ENCODE measurements at places on chromosomes 3 and 15.

DNA sequence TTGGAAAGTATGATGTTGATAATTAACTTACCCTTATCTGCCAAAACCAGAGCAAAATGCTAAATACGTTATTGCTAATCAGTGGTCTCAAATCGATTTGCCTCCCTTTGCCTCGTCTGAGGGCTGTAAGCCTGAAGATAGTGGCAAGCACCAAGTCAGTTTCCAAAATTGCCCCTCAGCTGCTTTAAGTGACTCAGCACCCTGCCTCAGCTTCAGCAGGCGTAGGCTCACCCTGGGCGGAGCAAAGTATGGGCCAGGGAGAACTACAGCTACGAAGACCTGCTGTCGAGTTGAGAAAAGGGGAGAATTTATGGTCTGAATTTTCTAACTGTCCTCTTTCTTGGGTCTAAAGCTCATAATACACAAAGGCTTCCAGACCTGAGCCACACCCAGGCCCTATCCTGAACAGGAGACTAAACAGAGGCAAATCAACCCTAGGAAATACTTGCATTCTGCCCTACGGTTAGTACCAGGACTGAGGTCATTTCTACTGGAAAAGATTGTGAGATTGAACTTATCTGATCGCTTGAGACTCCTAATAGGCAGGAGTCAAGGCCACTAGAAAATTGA lies 59.7 kb downstream of the DCUN1D1 start:
- DNase-seq: no peak

DNA sequence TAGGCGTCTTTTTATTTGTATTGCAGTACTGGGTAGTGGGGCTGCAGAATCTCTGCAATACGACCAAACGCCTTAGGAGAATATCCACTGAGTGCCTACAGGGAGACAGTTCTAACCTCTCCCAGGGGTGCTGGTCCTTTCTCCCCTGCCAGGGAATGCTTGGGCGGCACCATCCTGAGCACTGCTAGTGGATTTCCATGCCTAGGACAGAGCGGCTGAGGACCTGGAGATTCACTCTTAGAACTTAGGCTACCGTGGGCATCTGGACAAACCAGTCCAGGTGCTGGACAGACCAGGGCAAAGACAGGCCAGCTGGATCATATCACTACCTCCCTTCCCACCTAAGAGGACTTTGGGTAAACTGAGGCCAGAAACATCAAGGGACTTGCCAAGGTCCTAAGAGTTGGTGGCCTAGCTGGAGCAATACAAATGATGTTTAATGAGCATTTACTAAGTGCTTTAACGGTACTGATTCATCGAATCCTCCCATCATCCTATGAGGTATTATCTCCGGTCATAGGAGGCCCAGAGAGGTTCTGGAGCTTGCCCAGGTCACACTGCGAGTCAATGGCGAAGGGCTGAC lies 902 bp downstream of the TMEM44 start:
- DNase-seq: no peak

GRCh38 chr15:57098896-57099295 lies 180.5 kb downstream of the TCF12 start:
- no peak for DNase-seq

DNA sequence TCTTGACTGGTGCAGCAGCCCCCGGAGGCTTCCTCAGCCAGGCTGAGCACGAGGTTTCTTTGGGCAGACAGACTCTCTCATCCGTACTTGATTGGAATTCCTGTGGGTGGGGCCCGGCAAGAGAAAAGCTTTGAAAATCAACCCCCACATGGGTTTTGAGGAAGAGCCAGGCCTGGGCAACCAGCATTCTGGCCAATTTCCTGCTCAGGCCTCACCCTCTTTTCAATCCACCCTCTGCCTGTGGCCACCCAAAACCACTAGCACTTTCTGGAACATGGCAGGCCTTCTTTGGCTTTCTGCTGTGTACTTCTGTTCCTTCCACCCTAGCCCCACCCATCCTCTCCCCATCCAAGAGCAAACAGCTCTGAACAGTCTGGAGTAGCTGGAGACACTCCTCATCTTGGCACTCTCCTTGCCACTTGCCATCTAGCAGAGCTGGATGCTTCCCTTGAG lies 5.9 kb downstream of the MYO5C start:
- DNase-seq: no peak

DNA sequence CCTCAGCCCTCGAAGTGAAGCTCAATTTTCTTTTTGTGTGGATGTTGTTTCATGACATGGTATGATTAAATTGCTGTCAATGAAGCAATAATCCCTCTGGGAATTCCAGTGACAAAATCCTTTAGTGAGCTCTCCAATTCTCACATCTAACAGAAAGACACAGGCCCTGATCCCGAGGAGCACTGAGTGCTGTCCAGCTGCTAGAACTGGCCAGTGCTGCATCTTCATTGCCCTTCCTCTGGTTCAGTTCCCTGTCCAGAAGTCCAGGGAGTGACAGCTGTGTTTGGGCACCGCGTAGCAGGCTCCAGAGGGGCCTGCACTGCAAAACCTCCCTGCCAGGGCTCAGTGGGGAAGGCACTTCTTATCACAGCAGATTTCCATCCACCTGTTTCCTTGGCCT lies 516.8 kb upstream of the ATP11B start:
- no peak for DNase-seq

DNA sequence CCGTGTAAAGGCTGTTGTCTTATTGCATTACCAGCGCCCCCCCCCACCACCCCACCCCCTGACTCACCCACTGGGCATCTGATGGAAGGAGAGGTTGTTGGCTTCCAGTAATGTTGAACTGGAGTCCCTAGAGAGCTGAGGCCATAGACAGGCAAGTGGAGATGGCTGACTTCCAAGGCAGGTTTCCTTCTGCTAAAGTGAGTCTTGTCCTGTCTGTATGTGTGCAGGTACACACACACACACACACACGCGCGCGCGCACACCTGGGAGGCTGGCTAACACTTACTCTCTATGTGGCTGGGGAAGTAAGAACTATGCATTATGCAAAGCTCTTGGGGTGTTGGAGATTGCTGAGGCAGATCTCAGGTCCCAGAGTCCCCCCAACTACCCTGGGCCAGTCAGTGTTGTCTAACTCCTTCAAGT lies 1.6 kb upstream of the KY start:
- no peak for DNase-seq

DNA sequence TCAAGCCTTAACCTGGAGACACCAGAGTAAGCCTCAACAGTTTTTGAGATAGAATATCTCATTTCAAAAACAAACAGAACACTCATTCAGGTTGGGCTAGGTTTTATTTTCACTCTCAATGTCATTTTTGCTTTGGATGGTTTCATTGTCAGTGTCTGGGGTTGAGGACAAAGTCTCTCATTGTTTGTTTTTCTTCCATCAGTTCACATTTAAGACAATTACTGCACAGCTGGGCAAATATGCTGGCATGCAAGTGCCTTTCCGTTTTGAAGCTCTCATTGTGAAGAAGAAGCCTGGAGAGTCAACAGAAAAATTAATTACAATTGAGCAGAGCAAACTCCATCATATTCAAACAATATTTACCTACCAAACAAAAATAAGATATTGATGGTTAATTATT lies 1050.0 kb downstream of the TBL1XR1 start:
- DNase-seq: no peak

- DNase-seq: no peak
These were observed 21.3 kb upstream of the CAV3 start for GRCh38 chr3:8712045-8712907.

DNA sequence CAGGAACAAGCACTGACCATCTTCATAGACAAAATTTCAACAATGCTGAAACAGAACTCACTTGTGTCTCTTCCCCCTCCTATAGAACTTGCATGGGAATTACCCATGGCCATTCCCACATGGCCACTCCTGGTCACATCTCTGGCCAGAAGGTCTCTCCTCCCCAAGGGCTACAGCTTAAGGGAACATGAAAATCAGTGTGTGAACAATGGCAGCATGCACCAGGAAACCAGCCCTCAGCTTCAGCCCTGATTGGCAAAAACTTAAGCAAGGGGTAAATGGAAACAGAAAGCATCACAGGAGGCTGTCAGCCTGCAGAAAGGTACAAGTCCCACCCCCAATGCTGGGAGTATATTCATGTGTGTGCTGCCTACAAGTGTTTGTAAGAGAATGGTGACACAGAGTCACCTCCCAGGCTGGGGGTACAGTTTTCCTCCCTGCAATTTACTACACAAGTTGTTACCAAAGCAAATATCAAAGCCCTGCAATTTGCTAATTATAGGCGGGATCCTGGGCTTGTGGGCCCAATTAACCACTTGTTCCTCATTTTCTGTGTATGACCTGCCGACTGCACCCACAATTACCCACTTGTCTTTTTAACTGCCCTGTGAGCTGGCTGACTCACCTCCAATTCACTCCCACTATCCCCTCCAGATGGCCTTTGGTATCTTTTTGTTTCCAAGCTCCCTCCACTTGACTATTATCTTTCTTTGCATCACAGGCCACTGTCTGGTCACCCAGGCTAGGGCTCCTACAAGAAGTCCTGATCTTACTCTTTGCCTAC lies 84.4 kb upstream of the HES1 start:
- no peak for DNase-seq

DNA sequence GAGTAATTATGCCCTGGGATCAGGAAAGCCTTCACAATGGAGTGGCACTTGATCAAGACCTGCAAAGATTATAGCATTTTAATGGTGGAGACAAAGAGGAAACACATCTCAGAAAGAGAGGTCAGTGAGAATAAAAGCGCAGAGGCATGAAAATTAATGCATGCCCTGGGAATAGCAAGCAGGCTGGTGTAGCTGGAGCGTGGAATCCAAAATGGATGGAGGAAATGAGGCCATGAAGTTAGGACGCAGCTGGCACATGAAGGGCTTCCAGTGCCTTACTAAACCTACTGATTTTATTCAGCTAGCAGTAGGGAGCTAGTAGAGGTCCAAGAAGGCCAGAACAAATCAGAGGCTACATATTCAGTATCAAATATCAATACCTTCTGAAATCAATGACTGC lies 38.1 kb downstream of the TMEM212 start:
- no peak for DNase-seq

DNA sequence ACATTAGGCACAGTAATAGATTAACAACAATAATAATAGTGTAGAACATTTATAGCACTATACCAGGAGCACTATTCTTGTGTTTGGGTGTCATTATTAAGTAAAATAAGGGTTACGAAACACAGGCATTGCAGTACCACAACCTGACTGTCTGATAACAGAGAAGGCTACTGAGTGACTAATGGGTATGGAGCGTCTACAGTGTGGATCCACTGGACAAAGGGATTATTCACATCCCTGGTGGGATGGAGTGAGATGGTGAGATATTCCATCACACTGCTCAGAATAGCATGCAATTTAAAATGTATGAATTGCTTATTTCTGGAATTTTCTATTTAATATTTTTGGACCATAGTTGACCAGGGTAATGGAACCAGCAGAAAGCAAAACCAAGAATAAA lies 18.2 kb downstream of the MINDY4B start:
- DNase-seq: no peak

GRCh38 chr15:48144889-48145288 lies 24.1 kb downstream of the SLC24A5 start:
- DNase-seq: no peak

- no peak for DNase-seq
These were observed 990.4 kb upstream of the CADM2 start for GRCh38 chr3:83968356-83968755.

DNA sequence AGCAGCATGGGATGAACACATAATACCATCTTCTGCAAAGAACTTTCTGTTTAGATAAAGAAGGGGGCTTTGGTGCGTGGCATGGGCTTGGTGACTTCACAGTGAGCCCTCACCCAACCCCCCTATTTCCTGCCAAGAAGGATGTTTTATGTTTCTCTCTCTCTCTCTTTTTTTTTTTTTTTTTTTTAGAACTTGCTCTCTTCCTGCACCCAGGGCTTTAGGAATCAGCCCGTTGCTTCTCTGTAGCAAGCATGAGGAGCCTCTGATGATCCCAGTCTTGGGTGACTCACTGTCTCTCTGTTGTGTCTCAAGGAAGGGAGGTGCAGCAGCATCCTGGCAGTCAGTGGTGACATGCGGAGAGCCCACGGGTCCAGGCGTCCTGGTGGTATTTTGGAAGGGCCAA lies 49.1 kb downstream of the CCK start:
- no peak for DNase-seq

GRCh38 chr3:121894301-121894990 lies at the start of gene SLC15A2:
TSS of gene SLC15A2 (plus strand) at chr3:121894401. CDS start at chr3:121894477, 76 bp downstream.
- no peak for DNase-seq

DNA sequence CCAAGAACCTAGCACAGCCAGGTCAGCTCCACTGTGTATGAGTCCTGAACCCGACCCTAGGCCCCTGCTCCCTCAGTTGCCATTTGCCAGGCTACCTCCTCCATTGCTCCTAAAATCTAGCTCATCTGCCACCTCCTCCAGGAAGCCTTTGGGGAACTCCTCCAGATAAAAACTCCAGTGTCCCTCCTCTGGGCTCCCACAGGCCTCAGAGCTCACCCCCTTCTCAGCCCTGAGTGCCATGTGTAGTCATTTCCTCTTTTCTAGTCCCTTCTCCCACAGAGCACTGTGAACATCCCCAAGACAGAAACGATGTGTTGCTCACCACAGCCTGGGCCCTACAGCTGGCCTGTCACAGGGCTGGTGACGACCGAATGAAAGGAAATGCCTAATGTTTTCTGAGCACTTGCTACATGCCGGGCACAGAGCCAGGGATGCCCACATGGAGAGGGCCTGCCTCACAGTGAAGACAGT lies 61.0 kb downstream of the IQSEC1 start:
- DNase-seq: peak; percentile 55

- DNase-seq: no peak
These were observed 372.5 kb downstream of the TBL1XR1 start for GRCh38 chr3:176824811-176825210.

- peak; percentile 17 for DNase-seq
These were observed 97.7 kb upstream of the ATP2B2 start for GRCh38 chr3:10602769-10603768.

DNA sequence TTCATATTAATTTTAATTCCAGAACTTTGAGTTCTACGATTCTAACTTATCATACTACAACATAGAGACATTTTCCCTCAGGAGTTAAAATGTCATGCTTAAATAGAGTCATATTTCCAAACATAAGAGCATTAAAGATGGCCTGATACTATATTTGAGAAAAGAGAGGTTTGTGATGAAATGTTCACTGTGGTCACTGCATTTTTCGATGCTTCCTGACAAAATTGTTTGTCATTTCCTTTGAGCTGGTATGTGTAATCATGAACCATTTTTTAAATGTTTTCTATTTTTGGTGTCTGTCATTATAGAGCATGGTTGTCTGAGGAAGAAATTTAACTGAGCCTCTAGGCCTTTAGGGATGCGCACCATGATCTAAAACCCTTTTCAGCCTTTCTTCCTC lies 721.4 kb upstream of the NR2F2 start:
- DNase-seq: no peak

- DNase-seq: no peak
These were observed 213.0 kb upstream of the FEZF2 start for GRCh38 chr3:62586356-62586755.

GRCh38 chr15:88655103-88655553 lies 16.3 kb downstream of the ISG20 start:
- DNase-seq: no peak

Data from stimulated activated CD4-positive, alpha-beta T cell treated with anti-CD3 and anti-CD28 coated beads, TNF-alpha, amount 100 ng/mL, for 48 hours (primary cell).